Glutamatergic neuron (in vitro differentiated cells): ENCODE measurements at places on chromosomes 5 and 9.

GRCh38 chr5:142170254-142170953, 61.8 kb downstream of the NDFIP1 start:
- H3K4me3 ChIP-seq, result no peak overlapping the region
- no peak overlapping the region for H3K27ac ChIP-seq
- peaks cover 2% of the 10 kb centered on the region for H3K27me3 ChIP-seq
- H3K4me1 ChIP-seq, result peaks cover 4% of the 10 kb centered on the region
- H3K36me3 ChIP-seq, result no peaks in the 10 kb centered on the region

- H3K27ac ChIP-seq, result no peak overlapping the region
- peaks cover 8% of the 10 kb centered on the region for H3K27me3 ChIP-seq
- peaks cover 46% of the 10 kb centered on the region for H3K36me3 ChIP-seq
- no peak overlapping the region for H3K4me3 ChIP-seq
- H3K4me1 ChIP-seq, result peaks cover 6% of the 10 kb centered on the region
Measured at GRCh38 chr5:68499987-68500386, 284.4 kb downstream of the PIK3R1 start.

DNA sequence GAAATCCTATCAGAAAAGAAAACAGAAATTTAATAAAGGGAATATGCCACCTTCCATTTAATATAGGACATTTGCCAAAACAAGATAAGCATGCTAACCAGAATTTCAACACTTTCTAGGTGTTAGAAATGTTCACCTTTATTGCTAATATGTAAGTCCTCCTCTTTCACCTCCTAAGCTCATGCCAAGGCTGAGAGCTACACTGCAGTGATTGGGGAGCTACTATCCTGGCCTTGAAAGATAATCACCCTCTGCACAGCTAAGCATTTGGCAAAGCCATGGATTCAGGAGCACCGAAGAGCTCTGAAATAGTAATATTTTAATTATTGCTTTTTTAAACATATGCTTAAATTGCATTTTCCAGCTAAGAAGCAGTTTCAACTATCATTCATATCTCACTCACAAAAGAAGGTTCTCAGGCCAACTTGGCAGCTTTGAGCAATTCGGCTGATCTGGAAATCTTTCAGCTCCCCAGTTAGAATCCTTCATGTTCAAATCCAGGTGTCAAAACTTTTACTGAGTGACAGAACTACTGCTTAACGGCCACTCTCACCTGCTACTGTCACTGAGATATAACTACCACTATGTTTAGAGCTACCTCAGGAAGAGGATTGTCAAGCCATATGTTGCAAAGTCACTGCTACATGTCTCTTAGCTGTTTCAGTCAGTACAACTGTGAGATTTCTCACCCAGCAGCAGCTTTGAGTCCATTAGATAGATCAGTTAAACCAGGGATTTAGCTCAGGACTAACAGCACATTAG, 302.0 kb downstream of the NFIB start:
- H3K27ac ChIP-seq, result no peak overlapping the region
- H3K27me3 ChIP-seq, result peaks cover 2% of the 10 kb centered on the region
- no peak overlapping the region for H3K4me3 ChIP-seq

- H3K27ac ChIP-seq, result no peak overlapping the region
- H3K36me3 ChIP-seq, result peaks cover 6% of the 10 kb centered on the region
- no peak overlapping the region for H3K4me3 ChIP-seq
Measured at GRCh38 chr9:99637641-99638040, 184.0 kb upstream of the NR4A3 start.

GRCh38 chr5:78495800-78496199, 135.4 kb downstream of the SCAMP1 start:
- DNase-seq, result no peak
- peaks cover 31% of the 10 kb centered on the region for H3K4me1 ChIP-seq
- peaks cover 3% of the 10 kb centered on the region for H3K27me3 ChIP-seq
- peak overlapping the region; percentile 56 for H3K27ac ChIP-seq
- no peaks in the 10 kb centered on the region for H3K36me3 ChIP-seq
